ENCODE measurements at places on chromosomes 6 and 20.
A peak's percentile ranks its signal among the peaks of the same experiment; 100 is the strongest.

DNA sequence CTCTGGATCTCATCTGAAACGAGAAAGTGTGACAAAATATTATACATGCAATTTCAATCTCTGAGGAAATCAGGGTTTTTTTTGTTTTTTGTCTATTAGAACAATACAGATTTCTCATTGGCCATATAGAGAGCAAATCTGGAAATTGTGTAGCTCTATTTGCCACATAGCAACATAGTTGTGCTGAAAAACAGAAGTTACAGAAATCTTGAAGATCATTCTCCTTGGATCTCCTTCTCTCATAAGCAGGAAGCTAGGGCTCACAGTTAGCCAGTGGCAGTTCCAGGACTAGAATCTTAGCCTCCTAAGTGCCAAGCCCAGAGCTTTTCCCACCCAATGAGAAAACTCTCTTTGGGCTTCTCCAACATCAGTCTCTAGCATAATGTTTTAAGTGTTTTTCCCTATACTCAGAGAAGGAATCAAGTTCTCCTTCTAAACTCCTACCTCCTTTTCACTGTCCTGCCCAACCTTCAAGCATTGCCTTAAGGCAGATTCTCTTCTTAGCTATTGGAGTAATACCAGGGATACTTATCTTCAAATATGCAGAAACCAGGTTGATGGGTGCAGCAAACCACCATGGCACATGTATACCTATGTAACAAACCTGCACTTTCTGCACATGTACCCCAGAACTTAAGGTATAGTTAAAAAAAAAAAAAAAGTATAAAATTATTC is 211.6 kb downstream of the ALDH8A1 start:
- DNase-seq: no peak

GRCh38 chr6:38570750-38571149 is 69.0 kb downstream of the BTBD9 start:
- peak; percentile 26 for DNase-seq

DNA sequence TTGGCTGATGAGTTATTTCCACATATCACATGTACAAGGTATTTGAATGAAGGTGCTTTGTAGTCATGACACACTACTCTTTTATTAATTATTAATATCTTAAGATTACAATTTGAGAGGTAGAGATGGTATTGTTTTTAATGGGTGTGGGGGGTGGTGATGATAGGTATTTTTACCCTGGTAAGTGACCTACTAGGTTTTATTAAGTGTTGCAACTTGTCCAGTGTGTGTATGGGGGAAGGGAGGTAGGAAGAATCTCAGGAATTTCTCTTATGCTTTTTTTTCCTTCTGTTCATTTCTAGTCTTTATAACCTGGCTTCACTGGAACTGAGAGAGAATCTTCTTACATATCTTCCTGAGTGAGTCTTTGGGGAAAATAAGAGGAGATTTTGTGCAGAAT is 101.4 kb downstream of the LRRC1 start:
- no peak for DNase-seq

- no peak for DNase-seq
Observed at GRCh38 chr6:56850626-56851025, 104.3 kb upstream of the BEND6 start.

DNA sequence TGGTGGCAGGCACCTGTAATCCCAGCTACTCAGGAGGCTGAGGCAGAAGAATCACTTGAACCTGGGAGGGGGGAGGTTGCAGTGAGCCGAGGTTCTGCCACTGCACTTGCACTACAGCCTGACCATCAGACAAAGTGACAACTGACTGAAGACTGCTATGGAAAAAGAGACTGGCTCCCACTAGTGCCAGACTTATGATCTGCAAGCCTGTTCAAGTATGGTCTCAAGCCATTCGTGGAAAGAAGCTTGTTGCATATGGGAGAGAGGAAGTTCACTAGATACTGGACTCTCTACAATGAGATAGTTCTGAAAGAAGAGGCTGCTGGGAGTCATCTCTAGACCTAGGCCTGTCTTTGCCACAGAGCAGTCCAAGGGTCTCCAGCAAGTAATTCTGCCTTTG is 26.7 kb downstream of the MDN1 start:
- peak; percentile 53 for DNase-seq

DNA sequence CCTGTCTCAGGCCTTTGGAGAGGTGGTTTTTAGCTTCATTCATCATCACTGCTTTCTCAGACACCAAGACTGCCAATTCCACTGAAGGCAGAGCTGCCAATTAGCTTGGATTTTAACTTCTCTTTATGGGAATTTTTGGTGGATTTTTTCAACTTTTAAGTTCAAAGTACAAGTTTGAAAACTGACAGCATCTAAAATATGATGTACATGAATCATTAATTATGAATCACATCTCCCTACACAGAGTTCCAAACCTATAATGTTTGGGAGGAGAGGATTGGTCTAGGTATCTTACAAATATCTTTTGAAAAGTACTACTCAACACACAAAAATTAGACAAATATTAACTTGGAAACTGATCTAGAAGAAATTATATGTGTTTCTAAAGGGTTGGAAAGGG is 25.5 kb downstream of the CNKSR3 start:
- no peak for DNase-seq

DNA sequence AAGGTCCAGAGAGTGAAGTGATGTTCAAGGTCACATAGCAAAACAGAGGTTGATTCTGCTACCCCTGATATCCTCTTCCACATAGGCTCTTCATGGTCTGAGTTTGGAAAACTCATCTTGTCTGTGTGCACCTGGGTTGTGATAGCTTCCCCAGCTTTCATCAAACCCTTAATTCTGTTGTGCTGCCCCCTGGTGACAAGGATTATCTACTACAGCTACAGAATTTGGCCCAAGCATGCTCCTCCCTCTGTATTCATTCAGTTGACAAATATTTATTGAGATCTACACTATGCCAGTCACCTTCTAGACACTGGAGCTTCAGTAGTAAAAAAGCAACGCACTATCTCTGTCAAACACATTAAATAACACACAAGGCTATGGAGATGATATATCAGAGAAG is 50.4 kb downstream of the SMPDL3A start:
- peak; percentile 82 for DNase-seq

GRCh38 chr20:63448031-63448430 is 24.4 kb downstream of the KCNQ2 start:
- no peak for DNase-seq

- peak; percentile 38 for DNase-seq
Observed at GRCh38 chr6:31763619-31763940, 1.1 kb downstream of the SAPCD1 start.

DNA sequence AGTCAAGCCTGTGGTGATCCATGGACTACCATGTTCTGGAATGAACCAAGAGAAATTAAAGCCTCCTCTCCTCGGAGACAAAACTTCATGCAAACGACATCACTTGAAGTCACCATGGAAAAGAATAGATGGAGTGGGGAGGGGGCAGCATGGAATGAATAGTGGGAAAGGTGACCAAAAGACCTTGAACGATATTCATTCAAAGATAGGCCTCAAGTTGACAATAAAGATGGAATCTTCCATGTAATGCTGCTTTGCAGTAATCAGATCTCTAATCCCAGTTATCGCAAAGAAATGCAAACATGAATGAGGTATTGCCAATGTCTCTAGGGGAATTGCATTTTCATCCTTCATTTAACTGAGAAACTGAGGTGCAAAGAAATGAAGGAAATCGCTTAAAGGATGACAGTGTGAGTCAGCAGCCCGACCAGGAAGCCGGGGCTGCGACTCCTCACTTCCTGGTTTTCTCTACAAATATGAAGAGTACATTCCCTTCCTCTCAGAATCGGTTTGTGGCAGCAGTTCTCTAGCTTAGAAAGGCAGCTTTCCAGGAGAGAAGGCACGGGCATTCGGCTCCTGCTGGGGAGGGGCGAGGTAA is 65.6 kb upstream of the RREB1 start:
- DNase-seq: peak; percentile 39

DNA sequence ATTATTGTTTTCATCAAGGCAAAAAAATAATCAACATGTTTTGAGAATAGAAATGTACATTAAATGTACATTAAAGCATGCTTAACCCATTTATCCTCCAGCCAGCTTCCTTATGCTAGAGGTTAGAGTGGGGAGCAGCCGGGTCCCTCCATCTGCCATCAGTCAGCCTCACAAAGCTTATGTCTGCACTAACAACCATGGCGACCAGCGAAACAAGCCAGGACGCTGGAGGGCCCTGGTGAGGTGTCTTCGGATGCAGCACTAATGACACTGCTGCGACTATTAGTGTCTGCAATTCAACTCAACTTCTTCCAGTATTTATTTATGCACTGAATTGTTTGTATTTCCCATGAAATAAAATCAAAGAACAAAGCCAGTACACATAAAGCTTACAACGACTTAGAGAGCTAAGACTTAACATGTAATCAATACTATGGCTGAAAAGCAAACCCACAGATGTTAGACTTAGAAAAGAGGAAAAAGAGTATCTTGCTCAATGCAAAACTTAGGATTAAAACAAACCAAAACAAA is 6.8 kb downstream of the CLDN20 start:
- DNase-seq: no peak

GRCh38 chr20:31593221-31594001 is 11.7 kb upstream of the ID1 start:
- peak; percentile 99 for DNase-seq

DNA sequence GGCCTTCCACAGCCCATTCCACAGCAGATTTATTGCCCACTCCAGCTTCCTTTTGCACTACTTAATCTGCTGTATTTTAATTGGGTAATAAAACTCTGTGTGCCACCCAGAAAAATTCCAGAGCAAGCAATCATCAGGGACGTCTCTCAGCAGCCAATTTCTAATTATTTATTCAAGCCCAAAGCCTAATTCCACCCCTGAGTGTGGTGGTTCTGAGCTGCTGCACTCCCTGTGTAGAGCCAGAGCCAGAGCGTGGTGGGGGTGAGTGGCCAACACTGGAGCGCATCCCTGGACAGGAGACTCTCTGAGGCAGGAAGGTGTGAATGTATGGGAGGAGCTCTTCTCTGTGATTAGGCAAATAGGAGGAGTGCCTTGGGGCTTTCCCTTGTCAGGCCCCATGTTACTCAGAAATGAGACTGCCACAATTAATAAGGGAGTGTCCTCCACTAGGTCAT is 66.1 kb downstream of the CD24 start:
- DNase-seq: peak; percentile 81

DNA sequence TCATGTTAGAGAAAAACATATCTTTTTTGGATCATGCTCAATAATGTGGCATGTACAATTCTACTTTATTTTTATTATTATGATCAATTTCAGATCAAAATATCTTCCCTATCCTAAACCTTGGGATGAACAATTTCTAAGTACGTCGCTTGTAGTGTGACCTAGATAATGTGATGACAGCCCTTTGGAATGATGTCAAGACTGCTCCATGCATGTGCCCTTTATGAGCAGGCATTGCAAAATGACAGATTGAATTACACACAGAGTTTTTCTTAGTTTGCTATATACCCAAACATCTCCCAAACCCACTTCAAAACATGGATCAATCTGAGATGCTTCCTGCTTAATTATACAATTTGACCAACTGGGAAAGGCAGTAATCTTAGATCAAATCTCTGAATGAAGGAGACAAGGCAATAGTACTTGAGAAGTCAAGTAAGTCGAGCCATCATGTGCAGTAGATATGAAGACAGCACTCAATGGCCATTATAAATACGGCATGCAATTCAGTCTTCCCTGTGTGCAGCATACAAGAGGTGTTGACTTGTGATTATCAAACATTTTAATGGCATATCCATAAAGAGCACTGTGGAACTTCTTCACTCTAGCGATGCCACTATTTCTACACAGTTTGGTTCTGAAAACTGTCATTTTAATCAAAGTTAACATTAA is 294.8 kb downstream of the RNF144B start:
- DNase-seq: no peak

DNA sequence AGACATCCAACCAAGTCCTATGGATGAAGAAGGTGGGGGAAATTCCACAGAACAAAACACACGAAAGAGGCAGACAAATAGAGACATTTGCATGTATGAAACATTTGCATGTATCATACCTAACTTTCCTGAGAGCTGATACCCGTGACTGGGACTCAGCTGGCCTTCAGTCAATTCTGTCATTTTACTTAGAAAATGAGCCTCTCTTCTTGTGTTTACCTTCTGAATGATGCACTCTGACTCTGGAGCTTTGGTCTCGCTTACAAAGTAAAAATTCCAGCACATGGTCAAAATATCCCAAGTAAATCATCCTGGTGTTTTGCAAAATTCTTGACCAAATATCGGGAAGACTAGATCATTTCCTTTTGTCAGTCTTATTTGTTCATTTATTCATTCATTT is 46.9 kb downstream of the MMUT start:
- DNase-seq: no peak

GRCh38 chr6:145141572-145141971 is 593.7 kb downstream of the EPM2A start:
- no peak for DNase-seq

GRCh38 chr6:28809947-28810658 is 113.7 kb downstream of the TRIM27 start:
- DNase-seq: no peak

DNA sequence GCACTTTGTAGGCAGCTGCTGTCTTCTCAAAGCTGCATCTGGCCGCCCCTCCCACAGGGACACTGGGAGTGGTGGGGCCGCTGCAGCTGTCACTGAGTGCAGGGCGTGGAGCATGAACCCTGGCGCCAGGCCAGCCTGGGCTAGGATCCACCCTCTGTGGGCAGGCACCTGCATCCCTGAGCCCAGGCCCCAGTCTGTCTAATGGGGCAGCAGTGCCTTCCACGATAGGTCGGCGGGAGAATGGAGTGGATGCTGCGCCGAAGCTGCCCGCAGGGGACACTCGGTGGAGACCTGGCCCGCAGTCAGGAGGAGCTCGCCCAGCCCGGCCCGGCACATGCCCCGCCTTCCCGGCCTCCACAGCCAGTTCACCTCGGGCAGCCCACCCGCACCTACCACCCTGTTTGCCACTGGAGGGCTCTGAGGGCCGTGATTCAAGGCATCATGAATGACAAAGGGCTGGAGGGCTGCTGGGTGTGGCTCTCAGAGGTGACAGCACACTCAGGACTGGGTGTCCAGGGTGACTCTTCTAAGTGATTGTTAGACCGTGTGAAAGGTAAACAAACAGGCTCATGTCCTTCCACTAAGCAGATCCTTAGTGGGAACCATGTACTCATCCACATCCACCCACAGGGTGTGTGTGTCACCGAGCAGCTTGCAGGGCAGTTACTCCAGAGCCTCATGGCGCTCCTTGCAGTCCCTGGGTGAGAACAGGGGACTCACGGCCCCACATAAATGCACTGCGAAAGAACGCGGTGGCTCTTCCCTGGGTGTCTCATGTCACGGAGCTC is 133.9 kb downstream of the AGPAT4 start:
- no peak for DNase-seq

DNA sequence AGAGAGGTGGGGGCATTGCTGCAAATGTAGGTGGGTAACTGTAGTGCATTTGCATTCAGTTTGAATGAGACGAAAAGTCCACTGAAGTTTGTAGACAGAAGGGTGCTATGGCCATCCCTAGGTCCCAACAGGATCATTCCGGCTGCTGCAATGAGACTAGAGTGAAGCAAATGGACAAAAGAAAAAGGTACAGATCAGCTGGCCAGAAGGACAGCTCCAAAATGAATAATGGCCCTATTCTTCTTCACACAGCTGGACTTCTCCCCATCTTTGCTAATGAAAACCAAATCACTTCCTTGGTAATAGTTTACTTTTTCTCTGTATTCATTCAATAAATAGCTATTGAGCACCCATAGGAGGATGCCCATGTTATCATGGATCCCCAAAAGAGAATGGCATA is 56.4 kb upstream of the TPD52L1 start:
- DNase-seq: no peak

GRCh38 chr6:24990944-24991809 is 55.4 kb upstream of the RIPOR2 start:
- DNase-seq: no peak
